ENCODE measurements at places on chromosomes 1 and 21.
A peak's percentile ranks its signal among the peaks of the same experiment; 100 is the strongest.

DNA sequence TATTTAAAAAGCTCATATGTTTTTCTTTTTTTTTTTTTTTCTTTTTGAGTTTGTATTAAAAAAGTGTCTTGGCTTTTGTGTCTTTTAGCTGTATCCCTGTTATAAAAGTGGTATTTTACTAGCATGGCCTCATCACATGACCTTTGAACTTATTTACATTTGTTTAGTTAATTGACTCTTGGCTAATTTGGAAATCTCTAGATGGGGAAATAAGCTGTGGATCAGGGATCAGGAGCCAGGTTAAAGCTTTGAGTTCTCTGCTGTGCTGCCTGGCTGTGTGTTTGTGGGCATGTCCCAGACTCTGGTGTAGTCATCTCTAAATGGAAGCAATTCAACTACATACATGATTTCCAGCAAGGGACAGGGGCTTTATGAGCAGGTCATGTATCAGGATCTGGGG is 56.5 kb downstream of the HHAT start:
- DNase-seq, result no peak

GRCh38 chr1:174982971-174983689 is 16.6 kb upstream of the CACYBP start:
- no peak for DNase-seq

DNA sequence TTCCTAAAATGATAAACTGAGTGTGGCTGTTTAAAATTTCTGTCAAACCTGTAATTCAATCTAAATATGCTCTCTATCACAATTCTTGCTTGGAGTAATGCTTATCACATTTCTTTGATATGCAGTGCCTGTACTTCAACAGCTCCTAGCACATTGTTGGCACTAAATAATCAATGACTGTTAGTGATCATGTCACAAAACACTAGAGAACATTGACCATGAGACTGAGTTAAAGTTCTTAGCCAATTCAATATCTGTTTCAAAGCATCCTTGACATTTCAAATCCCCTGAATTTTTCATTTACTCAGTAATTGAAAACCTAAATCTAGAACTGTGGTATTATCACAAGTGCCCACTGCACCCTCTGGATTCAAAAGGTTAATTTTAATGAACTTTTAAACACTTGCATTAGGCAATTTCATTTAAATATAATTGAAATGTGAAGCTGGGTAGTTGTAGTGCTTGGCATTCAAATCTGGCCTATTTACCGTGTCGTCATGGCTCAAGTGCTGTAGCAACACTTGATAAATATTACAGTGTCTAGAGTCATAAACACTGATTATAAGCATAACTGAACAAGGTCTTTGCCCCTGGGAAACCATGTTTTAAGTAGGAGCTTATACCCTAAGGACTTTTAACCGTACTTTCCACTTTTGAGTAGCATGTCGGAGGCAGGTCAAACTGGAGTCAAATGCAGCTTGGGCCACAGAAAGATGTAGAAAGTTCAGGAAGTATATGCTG is 143.6 kb downstream of the LRRC7 start:
- DNase-seq, result no peak

DNA sequence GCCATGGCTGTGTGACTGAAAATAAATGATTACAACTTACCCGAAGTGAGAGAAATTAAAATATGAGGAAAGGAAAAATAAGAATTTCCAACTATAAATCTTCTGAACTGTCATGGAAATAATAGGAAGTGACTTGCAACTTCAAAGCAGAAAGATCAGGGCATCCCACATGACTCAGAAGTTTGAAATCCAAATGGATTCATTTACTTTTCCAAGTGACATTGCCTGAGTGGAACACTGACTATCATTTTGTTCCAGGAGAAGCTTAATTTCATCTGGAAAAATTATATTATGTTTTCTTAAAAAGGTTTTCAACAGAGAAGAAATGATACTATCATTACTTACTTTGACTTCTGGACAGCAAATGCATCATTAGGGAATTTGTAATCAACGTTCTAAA is 110.8 kb downstream of the GREM2 start:
- DNase-seq, result no peak

GRCh38 chr1:173869021-173869359 is 810 bp downstream of the ZBTB37 start:
- no peak for DNase-seq

- peak; percentile 40 for DNase-seq
These were observed 24.4 kb upstream of the NDC1 start for GRCh38 chr1:53862507-53862906.

DNA sequence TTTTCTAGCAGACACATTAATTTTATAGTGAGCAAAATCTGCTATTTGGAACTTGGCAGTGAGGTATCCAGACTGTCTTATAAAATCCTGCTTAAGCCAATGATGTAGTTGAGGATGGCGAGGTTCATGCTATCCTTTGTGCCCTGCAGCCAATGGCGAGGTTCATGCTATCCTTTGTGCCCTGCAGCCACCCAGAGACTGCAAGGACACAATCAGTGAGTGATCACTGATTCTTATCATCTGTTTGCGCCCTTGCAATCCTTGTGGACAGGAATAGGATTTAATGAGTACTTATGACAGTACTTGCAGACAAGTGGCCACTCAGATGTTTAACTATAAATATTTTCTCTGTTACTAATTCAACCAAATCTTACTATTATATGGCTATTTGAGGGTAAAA is 112.6 kb downstream of the EIF4G3 start:
- DNase-seq, result no peak

DNA sequence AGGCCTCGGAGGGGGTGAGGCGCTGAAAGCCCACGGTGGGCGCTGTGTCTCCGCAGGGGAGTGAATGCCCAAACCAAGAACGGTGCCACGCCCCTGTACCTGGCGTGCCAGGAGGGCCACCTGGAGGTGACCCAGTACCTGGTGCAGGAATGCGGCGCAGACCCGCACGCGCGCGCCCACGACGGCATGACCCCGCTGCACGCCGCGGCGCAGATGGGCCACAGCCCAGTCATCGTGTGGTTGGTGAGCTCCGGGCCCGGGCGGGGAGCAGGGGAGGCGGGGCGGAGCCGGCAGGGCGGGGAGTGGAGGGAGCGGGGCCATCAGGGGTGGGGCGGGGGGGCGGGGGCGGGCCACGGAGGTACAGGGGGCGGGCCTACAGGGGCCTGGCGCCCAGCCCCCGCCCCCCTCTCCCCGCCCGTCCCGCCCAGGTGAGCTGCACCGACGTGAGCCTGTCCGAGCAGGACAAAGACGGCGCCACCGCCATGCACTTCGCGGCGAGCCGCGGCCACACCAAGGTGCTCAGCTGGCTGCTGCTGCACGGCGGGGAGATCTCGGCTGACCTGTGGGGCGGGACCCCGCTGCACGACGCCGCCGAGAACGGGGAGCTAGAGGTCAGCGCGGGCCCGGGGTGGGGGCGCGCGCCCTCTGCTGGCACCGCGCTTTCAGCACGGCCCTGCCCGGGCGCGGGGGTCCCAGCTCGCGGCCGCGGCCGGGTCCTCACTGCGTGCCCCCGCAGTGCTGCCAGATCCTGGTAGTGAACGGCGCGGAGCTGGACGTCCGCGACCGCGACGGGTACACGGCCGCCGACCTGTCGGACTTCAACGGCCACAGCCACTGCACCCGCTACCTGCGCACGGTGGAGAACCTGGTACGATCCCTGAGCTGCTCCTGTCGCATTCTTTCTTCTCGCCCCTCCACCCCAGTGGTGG is 15.9 kb downstream of the ESPN start:
- DNase-seq, result peak; percentile 19

DNA sequence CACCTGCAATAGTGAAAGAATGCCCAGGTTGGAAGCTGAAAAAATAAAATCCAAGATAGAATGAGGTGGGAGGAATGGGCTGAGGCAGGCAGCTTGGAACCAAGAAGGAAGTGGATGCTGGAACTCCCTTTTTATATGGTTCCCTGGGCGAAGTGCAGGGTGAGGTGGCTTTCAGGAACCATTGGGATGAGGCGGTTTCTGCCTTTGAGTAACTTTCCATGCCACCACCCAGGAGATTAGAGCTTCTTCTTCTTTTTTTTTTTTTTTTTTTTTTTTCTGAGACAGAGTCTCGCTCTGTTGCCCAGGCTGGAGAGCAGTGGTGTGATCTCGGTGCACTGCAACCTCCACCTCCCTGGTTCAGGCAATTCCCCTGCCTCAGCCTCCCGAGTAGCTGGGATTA is 17.8 kb upstream of the MRPS6 start:
- DNase-seq, result no peak

DNA sequence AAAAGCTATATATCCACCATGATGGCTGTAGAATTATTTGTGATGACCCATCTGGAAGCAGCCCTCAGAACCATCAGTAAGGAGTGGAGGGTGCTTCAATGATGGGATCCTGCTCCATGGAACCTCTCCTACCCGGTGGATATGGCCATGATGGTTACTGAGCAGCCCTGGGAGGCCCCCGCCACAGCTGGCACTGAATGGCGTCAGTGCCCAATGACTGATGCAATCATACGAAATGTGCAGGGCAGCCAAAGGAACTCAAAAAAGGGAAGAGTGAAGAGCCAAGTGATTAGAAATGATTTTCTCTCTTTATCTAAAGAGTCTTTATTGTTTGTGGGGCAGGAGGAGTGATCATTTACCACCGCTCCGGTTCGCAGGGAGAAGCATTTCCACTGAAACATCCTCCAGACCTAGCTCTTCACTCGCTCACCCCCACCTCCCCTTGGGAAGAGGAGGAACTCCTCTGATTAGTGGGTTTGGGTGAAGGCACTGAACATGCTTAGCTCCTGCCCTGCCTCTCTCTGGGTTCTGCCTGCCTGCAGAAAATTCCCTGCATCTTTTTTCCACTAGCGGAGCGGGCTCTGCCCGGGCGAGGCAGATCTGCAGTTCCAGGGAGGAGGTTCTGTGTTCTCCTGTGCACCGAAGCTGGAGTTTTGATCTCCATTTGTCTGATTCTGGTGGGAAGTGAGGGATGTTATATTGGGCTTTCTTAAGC is 260.3 kb downstream of the GRIK3 start:
- DNase-seq, result no peak

- no peak for DNase-seq
These were observed 24.4 kb upstream of the AHCYL1 start for GRCh38 chr1:109959974-109960744.

DNA sequence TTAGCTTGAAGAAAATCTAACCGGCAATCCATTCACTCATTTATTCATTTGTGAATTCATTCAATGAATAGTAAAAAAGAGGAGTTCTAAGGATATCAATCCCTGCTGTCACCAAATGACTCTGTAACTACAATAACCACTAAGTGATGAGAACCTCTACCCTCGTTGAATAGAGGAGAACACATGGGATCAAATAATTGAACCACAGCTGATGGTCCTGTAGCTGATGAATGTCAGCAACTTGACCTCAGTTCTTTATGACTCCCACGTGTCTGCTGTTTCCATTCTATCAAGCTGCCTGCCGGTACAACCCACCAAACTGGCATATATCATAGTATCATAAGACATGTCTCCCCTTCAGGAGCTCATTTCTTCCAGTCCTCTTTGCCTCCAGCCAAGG is 150.3 kb downstream of the PTGER3 start:
- DNase-seq, result no peak

DNA sequence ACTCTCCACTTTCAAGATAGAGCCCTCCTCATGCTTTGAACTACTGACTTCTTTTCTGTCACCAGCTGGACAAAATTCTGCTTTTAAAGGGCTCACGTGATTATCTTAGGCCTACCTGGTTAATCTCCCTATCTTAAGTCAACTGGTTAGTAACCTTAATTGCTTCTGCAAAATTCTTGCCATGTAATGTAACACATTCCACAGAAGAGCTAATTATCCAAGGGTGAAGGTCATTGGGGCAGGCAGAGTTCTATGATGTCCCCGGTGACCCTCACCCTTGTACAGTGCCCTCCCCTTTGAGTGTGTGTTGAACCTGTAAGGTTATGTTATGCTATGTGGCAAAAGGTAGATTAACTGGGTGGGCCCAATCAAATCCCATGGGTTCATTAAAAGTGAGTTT is 25.2 kb upstream of the FOXE3 start:
- no peak for DNase-seq

DNA sequence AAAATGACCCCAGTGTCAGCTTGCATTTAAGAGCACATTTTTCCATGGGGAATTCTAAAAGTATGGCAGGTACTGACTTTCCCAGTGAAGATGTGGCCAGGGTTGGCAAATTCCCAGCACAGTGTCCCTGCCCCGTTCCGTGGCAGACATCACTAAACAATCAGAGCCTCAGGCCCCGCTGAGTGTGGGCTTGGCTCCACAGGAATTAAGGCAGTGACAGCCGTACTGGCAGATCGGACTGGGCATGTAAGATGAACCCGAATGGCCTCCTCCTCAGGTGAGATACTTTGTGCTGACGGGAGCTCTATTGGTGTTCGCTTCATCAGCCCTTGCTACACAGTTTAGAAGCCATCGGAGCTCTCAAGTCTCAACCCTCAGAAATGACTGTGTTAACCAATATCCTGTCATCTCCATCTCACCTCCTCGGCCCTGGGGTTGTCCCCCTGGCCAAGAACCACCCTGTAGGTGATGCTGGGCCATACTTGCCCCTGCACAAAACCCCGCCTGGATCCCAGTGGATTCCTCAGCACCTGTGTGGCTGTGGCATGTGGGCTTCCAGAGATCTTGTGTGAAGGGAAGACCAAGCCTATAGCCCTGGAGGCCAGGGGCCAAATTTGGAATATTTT is 29.0 kb upstream of the ABCG1 start:
- no peak for DNase-seq

- no peak for DNase-seq
These were observed 22.0 kb upstream of the BCAR3 start for GRCh38 chr1:93703643-93704042.

DNA sequence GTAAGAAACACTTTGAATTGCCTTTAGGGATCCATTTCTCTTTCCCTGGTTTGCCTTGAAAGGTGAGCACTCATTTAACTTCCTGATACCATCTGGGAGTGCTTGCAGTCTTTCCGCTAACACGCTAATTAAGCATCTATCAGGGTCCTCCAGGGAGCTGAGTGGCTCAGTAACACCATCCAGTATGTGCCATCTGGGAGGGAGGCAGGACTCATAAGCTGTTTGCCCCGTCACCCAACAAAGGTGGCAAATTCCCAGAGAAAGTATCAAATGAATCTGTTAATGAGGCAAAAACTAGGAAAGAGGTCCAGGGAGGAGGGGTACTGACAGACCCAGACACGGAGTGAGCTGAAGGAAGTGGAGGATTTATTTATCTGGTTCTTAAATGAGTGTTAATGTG is 430.9 kb downstream of the HLX start:
- DNase-seq, result peak; percentile 95

GRCh38 chr1:80392529-80392928 is 1386.0 kb upstream of the ADGRL4 start:
- no peak for DNase-seq

DNA sequence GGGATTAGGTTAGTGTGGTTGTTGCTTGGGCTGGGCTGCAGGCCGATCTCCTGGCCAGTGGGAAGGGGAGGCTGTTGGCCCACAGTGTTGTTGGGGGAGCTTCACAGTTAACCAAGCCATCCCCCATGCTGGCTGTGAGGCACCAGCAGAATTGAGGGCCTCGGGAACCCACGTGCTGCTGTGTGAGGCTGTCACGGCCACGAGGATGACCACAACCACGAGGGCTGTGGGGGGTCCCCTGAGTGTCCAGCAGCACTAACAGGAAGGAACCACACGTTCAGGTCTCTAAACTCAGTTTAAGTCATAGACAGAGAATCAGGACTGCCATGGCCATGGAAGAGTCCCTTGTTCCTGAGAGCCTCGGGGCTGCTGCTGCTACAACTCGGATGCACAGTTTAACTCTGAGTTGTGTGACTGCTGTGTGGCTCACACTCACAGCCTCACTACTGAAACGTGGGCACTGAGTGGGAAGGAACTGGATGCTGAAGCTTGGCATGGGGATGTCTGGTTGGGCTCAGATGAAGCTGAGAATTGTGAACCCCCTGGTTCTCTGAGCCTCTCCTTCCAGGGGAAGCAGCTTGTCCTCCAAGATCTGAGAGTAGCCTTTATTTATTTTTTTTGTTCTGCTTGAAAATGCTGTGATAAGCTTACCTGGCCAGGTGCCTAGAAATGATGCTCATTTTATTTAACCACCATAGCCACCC is 4.8 kb upstream of the MMEL1 start:
- no peak for DNase-seq
